ENCODE measurements at places on chromosomes 5 and 9.

- no peak for DNase-seq
These were observed 124.3 kb upstream of the ANKRD55 start for GRCh38 chr5:56357426-56357825.

- DNase-seq = no peak
These were observed 151.5 kb downstream of the CAVIN4 start for GRCh38 chr9:100729336-100729895.

DNA sequence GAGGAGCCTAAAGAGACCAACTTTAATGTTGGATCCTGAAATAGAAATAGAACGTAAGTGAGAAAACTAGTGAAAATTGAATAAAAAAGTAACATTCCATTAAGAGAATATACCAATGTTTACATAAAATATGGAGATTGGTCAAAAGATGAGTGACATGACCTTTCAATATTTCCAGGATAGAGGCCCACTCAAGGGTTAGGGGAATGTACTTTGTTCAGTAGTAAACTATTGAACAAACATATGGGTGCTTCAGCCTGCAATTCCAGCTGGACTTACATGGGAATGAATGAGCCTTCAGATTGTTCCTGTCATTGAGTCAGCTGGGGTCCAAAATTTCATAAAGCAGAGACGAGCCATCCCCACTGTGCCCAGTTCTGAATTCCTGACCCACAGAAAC lies 371.7 kb upstream of the POU5F2 start:
- DNase-seq = no peak

GRCh38 chr5:59608745-59609144 lies 284.8 kb downstream of the PDE4D start:
- no peak for DNase-seq

DNA sequence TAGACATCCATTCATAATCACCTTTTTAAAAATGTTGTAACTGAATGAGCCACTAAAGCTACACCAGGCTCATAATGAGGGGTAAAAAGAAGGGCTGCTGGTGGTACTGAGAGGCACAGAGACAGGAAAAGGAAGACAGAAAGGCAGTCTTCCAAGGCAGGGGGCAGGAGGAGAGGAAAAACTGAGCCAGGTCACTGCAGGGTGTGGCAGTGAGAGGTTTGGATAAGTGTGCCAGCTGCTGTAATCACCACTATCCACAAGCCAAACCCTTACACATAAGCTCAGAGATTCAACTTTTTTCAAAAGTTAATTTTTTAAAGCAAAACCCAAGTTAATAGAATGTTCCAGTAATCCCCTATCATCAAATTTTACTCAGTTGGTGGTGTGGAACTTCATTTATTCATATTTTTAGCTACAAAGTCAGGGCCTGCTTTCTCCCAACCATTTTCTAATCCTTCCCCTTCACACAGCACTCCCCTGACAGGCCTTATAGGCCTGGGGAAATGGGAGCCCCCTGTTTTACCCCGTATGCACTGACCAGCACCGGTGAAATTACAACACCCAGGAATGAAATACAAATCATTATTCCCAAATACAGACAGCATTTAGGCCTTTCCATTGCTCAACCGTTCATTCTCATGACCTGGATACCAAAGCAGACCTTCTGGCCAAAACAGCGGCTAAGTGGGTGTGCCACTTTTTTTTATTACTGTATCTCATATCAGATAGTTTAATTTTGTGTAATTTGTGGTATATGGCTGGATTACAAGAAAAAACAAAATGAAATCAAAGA lies 76.3 kb downstream of the EFNA5 start:
- no peak for DNase-seq

DNA sequence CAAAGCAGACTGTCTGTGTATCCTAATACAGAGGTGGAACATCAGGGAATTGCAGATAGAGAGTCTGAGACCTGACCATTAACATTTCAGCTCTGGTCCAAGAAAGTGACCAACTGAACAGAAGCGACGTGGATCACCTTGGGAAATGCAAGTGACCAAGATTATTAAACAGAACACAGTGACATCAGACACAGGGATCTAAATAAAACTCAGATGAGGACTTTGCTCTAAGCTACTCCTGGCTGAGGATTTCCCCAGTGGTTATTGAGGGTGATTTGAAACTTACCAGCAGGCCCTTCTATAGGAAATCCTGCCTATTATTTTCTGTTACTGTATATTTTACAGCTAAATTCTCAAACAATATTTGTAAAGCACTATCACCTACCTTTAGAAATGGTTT lies 436.0 kb downstream of the TMEM38B start:
- no peak for DNase-seq
